ENCODE measurements at places on chromosomes 12 and 14.

DNA sequence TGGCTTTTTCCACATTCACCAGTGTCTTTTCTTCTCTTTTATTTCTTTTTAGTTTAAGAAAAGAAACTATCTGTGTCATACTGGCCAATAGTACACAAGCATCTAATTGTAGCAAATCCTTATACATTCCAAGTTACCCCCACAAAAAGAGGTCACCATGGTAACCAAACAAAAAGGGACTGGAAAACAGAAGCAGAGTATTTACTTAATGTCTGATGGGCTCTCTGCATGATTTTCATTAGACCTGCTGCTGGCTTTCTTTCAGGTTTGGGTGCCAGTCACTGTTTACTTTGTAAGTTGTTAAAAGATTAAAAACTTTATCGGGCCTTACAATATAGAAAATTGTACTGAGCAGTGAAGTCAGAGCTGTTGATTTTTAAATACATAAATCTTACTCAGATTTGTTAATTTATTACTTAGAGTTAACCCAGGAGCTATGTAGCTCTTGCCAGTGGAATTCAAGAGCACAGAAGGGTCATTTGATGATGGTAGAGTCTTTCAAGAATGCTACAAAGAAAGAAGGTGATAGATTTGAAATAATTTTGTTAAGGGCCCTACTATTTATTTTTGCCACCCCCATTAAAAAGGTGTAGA lies 123.9 kb downstream of the BRMS1L start:
- DNase-seq, result no peak

DNA sequence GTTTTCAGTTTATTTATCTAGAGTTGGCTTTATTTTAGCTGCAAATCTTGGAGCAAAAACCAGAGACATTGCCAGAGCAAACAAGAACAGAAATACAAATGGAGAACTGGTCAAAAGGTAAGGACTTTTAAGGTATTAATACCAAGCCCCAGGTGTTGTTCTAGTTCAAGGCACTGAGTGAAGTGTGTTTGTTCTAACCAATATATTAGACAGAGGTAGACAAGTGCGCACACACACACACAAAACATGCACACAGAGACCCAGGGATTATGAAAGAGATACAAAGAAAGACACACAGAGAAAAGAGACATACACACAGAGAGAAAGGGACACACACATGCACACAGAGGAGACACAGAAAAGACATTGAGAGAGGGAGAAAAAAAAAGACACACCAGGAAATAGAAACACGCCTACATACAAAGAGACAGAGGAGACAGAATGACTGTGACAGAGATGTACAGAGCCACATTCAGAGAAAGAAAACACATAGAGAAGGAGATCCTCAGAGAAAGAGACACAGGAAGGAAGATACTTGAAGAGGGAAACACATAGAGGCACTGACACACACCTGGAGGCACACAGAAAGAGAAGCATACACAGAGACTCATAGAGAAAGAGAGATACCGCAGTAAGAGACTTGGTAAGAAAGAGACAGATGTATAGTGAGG lies 50.2 kb downstream of the MIPOL1 start:
- no peak for DNase-seq

- no peak for DNase-seq
These were observed 250.0 kb downstream of the PHLDA1 start for GRCh38 chr12:75781532-75782046.

GRCh38 chr12:70520847-70521246 lies 116.4 kb downstream of the PTPRB start:
- DNase-seq, result no peak

DNA sequence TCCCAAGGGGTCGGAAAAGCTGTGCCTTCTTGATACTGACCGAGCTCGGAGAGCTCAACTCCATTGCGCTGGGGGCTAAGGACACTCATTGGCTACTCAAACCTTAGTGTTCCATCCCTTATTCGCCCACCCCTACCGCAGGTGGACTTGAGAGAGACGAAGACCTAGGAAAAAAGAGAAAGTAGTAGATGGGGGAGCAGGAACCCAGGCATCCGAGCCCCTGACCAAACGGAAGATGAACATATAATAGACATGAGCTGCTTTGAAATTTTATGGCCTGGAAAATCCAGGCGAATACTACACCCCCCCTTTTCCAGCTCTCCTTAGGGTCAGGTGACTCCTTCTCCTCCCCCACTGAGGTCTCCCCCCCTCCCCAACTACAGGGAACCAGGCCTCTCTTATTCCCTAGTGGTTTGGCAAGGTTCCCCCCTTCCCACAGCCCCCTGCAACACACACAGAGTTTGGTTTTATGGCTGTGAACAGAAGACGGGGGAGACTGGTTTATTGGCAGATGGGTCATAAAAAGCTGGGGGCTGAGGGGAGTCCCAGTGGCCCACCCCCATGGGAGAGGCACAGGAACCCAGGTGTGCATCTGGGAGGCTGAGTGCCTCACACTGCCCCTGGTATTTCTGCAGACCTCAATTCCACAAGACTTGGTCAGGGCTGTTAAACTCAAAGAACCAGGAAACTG lies 1.6 kb downstream of the GDF11 start:
- DNase-seq, result no peak

GRCh38 chr12:61998791-61999190 lies 261.4 kb upstream of the USP15 start:
- no peak for DNase-seq

GRCh38 chr14:68955164-68955850 lies 23.8 kb downstream of the ACTN1 start:
- DNase-seq, result no peak

DNA sequence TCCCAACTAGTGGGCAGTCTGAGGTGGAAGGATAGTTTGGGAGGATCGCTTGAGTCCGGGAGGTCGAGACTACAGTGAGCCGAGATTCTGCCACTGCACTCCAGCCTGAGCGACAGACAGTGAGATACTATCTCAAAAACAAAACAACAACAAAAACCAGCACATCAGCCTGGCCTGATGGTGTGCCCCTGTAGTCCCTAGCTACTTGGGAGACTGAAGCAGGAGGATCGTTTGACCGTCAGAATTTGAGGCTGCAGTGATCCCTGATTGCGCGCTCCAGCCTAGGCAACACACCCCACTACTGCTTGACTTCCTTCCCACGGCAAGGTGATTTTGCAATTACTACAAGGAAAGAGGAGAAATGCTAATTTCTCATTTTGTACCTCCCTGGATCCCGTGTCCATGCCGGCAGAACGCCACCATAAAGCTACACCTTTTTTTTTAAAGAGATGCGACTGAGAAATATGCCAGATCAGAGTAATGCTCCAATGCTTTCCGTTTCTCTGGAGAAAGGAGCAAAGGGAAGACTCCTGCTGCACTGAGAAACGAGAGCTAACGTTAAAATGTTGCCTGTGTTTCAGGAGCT lies 672 bp upstream of the SCFD1 start:
- no peak for DNase-seq

DNA sequence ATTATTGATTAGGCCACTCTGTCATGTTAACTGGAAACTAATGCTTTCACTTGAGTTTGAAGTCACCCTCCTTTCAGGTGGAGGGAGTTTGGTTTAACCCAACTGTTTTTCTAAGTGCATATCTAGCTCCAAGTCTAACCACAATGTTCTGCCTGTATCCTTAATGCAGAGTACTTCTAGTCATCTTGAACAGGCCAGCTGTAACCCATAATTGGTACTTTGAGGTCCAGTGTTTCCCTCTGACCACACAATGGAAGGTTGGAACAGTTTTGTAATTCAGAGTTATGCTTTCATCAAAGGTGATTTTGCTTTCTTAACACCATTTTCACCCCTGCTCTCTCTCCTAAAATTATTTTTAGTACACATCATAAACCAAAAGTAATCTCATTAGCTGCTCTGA lies 237.2 kb upstream of the DCN start:
- DNase-seq, result no peak

DNA sequence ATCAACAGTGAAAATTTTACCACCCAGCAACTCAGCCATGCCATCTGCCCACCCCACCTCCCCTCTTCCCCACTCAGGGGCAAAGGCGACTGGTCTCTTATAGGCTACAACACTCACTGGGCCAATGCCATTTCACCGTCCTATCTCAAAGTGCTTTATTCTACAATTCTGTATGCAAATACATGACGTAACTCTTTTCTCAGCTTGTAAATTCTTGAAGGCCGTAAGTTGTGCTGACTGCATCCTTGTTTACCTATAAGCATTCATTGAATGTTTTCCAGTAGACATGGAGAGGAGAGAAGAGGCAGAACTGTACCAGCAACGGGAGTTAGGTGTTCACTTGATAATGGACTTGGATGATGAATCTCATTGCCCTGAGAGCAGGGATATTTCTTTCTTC lies 15.6 kb downstream of the BCL2L14 start:
- no peak for DNase-seq

DNA sequence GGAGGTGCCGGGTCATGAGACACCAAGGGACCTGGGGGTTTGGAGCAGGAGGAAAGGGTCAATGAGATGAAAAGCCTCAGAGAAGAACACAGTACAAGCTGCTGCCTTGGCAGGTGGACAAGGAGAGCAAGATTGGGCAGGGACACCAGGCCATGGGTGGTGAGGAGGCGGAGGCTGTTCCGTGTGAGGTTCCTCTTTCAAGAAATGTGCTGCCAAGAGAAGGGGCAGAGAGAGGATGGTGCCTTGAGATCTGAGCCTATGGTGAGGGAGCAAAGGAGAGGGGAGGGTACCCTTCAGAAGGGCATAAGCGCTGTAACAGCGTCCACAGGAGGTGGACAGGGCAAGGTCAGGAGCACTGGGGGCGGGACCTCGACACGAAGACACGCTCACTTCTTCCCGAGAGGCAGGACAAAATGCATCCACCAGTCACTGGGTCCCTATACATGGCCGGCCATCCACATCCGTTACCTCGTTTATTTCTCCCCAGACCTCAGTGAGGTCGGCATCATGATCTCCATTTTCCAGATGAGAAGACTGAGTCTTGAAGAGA lies 100.2 kb downstream of the B4GALNT3 start:
- no peak for DNase-seq

DNA sequence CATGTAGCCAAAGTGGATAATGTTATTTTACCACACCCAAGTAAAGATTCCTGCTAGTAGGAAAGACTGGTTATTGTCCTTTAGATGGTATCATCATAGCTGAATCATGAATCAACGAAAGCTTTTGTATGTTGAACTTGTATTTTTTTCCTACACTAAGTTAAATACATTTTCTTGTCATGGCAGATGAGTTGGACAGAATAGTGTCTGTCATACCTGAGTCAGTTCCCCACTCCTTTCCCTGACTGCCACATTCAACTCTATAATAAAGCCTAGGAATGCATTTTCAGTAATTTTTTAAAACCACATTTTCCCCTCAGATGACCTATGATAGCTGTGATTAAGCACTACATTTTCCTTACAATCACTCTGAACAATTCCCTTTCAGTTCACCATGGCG lies 9.3 kb upstream of the PTHLH start:
- no peak for DNase-seq

- peak; percentile 57 for DNase-seq
These were observed 12.5 kb upstream of the INF2 start for GRCh38 chr14:104676694-104677511.

GRCh38 chr12:21568115-21568514 lies 36.5 kb downstream of the GYS2 start:
- DNase-seq, result no peak

DNA sequence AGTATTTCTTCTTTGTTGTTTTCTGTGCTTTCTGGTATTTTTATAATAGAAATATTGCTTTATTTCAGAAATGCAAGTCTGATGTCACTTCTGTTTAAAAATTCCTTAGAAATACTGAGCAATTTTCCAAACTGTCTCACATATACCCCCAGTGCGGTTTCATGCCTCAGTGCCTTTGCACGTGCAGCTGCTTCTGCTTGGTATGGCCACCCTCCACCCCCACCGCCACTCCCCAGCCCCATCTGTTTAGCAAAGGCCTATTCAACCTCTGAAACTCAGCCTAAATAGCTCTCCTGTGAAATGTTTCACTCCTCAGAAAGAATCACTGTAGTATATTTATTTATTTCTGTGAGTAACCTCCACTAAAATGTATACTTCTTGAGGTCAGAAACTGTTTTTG lies 52.3 kb downstream of the PPM1H start:
- DNase-seq, result no peak

DNA sequence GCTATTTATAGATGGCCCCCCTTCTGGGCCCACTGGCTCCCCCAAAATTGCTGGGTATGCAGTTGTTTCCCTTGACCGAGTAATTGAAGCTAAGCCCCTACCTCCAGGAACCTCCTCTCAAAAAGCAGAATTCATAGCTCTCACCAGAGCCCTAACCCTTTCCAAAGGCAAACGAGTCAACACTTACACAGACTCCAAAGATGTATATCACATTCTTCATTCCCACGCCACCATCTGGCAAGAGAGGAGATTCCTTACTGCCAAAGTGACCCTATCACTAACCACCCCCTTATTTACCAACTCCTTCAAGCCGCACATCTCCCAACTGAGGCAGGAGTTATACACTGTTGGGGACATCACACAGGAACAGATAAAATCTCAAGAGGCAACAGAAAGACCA lies 66.8 kb downstream of the MOK start:
- no peak for DNase-seq

DNA sequence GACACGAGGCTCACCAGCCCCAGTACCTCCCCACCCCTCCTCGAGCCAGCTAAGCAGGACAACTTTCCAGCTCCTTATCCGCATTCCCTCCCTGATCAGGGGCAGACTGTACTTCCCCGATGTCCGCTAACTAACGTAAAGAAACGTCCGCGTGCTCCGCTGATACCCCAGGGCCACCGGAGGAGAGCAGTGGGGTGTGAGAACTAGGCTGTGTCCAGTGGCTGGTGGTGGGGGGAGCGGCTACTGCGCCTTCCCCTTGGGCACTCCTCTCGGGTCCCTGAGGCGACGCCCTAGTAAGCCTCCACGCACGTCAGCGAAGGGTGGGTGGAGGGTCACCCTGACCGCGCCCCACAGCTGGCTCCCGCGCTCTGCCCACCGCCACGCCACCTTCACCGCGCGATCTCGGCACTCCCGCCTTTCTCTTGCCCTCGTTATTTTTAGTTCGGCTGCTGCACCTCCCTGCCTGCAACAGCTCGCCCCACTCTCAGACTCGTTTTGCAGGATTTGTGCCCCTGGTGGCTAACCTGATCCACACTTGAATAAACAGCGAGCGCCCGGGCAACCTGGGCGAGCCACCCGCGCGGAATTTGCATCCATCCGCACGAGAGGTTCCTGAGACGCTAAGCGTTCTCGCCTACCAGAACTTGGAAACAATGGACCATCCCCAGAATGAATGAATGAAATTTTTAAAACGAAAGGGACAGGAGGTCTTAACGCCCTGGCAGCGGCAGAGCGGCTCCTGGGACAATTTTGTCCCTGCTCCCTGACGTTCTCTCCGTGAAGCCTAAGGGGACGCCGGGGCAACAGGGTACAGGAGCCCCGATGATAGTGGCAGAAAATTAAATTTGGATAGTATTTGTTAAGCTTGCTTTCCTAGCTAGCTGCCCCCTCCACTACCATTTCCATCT lies 6.9 kb upstream of the BMP4 start:
- DNase-seq, result peak; percentile 51

GRCh38 chr12:122356192-122356635 lies 66.3 kb downstream of the CLIP1 start:
- peak; percentile 52 for DNase-seq

DNA sequence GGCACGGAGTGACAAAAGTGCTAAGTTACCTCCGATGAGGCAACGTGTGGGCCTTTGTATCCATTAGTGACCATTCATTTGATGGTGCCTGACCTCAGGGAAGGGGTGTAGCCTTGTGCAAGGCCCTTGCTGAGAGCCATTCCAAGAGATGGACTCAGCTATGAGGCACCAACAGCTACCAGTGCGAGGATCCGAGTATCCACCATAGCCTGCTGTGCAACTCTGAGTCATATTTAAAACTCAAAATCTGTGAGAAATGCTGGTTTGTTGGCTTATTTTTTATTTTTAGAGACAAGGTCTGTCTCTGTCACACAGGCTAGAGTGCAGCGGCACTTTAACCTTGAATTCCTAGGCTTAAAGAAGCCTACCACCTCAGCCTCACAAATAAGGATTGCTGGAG lies 25.1 kb upstream of the WNK1 start:
- no peak for DNase-seq
